ENCODE measurements at places on chromosomes 1 and 21.

DNA sequence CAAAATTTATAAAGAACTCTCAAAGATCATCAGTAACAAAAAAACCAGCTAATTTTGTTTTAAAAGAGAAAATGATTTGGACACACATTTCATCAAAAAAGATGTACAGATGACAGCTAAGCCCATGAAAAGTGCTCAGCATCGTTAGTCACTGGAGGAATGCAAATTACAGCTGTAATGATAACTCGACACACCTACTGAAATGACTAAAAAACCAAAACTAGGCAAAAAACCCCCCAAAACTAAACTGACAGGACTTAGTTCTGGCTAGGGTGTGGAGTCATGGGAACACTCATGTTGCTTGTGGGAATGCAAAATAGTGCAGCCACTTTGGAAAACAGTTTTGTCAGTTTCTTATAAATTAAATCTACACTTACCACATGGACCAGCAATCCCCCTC is 59.5 kb downstream of the CNIH3 start:
- DNase-seq, result no peak

GRCh38 chr1:27772036-27772931 is 735 bp upstream of the STX12 start:
- DNase-seq, result peak; percentile 55

- peak; percentile 8 for DNase-seq
These were observed 198.3 kb downstream of the SLC44A5 start for GRCh38 chr1:75412616-75413015.

- no peak for DNase-seq
These were observed 40.5 kb upstream of the FHAD1 start for GRCh38 chr1:15206418-15207030.

DNA sequence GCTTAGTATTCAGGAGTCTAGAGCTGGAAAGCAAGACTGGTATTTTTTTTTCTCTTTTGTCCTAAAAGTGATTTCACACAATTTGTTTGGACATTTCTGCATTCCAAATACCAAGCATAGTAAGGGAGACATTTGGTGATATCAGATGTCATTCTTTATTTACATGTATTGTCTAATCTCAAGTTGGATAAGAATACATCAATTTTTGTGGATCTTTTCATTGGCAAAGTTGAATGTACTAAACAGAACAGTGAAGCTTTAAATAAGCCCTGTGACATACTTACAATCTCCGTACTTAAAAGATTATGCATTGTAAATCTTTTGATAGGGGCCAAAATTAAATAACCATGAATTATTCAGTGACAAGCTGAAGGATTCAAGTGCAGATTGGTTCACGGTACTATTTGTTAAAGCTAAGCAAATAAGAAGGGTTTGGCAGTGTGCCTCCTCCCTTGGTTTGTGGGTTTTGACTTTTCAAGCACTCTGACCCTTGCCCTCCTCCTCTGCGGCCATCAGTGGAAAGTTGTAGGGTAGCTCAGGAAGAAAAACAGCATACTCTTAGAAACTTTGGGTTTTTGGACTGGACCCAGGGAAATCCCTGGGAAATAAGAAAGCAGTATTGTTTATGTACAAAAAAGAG is 663.7 kb downstream of the ADGRL2 start:
- peak; percentile 17 for DNase-seq

DNA sequence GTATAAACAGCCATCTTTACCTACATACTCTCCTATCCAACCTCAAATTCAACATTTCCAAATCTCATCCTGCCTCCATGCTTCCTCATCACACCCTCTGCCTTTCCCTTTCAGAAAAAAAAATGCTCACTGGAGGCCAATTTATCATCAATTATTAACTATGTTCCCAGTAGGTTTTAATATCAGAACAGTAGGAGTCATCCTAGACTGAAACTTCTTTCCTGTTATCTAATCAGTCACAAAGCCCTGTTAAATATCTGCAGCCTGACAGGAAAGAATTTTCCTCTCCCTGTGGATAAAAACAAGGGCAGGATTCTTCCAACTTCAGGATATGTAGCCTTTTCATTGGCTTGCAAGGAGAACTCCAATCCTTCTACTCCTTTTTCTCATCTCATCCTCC is 28.4 kb downstream of the EGLN1 start:
- no peak for DNase-seq

- DNase-seq, result peak; percentile 12
These were observed 3.8 kb upstream of the PARS2 start for GRCh38 chr1:54768093-54768492.

DNA sequence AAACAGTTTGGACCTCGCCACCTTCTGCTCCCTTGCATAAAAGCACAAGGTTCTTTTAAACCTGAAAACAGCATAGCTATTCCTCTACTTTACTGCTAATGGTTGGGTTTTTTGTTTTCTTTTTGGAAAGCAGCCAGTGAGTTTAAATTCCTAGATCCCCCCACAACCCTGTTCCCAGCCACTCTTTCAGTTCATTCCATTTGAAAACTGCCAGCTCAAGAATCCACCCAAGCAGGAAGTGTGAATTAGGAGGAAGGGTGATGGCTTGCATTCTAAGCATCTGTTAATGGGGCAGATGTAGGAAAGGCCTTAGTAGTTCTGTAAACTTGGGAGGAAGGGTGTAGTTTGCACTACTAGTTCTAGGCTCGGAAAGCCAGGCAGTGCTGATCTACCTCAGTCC is 172.9 kb upstream of the HOOK1 start:
- DNase-seq, result peak; percentile 9

DNA sequence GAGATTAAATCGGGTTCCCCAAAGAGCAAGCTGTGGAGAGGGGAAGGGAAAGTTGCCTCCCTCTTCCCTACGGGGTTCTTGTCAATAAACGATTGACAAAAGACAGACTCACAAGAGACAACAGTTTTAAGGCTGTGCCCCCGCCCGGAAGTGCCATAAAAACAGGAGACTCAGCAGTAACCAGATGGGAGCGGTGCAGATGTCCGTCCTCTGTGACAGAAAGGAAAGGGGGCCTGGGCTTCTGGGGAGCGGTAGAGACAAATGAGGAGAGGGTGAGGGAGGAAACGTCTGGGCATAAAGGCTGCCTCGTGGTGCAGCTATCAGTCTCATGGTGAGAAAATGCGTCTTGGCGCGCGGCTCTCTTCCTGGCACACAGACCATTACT is 5.9 kb downstream of the TP73 start:
- no peak for DNase-seq

- no peak for DNase-seq
These were observed 4.3 kb downstream of the OLIG2 start for GRCh38 chr21:33029975-33030461.

GRCh38 chr1:88740784-88741183 is 56.7 kb downstream of the PKN2 start:
- DNase-seq, result peak; percentile 18

DNA sequence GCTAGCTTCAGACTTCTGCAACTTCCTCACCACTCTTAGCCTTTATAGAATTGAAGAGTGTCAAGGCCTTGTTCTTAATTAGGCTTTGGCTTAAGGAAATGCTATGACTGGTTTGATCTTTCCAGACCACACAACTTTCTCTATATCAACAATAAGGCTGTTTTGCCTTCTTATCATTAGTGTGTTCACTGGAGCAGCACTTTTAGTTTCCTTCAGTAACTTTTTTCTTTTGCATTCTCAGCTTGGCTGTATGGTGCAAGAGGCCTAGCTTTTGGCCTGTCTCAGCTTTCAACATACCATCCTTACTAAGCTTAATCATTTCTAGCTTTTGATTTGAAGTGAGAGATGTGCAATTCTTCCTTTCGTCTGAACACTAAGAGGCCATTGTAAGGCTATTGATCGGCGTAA is 8.6 kb downstream of the PRKACB start:
- no peak for DNase-seq

DNA sequence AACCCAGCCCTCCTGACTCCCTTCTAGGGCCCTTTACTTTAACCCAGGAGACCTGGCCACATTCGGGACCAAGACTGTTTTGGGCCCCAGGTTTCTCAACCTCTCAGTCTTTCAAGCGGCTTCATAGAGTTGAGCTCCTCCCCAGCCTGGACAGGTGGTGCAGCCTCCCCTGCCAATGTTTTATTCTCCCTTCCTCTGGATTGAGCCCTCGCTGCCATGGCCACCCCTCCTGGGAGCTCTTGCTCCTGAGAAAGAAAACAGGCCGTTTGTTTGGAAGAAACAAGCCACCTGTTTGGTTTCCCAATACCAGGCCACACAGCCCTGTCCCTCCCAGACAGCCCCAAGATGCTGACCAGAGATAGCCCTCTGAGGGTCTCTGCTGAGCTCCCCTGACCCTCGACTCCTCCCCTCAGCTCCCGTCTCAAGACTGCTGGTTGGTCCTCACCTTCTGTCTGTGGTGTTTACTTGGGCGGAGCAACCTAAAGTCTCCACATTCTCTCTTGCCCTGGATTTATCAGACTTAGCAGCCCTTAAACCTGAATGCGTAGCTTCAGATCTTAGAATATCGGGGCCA is 3.3 kb downstream of the TMEM51 start:
- no peak for DNase-seq

DNA sequence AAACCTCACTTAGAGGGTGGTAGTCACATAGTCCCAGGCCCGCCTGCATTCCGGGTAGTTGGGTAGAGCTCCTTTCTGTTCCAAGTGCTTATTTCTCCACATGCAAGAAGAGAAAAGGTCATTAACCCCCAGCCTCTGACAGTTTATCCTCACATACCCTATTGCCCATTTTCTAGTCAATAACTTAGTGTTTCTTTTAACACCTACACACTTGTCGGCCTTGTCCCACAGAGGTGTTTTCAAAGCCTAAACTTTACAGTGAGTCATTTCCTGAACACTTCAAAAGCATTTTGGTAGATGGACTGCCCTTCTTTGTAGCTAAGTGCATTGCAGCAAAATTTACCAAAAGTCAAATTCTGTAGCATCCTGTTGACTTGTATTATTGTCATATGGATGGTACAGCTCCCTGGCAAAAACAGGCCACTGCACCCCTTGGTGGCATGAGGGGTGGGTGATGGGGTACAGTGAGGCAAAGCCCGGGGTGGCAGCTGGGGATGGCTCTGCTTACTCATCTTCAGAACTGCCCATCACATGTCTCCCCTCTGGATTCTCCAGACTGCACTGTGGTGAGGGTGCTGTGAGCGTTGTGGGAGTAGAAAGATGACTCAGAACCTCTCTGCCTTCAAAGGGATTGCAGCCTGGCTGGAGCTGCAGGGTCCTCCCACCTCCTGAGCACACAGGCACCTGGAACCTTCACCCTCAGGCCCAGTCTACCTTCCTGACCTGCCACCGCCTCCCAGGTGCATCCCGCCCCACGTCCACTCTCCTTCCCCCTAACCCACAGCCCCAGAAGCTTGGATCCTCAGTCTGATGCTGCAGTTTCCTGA is 45.8 kb upstream of the DMRTB1 start:
- DNase-seq, result peak; percentile 55

GRCh38 chr1:84998642-84999280 is 1.8 kb upstream of the MCOLN2 start:
- DNase-seq, result peak; percentile 25

DNA sequence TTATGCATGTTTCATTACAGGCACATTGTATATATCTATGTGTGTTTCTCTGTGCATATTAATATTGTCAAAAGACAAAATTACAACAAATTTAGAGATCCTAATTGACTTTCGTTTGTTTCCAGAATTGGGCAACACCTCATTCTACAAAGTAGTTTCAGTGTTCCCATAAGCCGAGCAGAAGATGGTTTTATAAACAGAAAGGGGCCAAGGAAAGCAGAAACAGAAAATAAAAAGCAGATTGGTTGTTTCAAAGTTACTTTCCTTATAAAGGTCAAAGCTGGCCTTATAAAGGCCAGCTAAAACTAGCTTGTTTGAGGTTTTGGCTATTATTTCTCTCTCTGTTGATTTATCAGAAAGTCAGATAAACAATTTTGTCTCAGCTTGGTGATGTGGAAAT is 116.2 kb upstream of the FGGY start:
- no peak for DNase-seq

DNA sequence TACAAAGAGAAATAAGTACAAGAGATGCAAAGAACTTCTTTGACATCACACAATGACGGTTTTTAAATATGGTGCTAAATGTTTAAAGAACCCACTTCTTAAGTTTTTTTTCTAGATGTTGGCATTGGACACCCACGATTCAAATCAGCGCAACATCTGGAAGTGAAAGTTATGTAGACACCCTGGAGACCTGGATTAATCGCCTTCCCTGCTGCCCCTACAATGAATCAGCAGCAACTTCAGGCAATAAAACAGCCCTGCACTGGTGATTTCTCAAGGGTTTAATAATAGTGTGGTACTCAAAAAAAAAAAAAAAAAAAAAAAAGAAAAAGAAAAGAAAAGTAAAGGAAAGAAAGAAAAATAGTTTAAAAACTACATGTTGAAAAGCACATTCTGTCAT is 248.3 kb downstream of the NUF2 start:
- DNase-seq, result no peak

DNA sequence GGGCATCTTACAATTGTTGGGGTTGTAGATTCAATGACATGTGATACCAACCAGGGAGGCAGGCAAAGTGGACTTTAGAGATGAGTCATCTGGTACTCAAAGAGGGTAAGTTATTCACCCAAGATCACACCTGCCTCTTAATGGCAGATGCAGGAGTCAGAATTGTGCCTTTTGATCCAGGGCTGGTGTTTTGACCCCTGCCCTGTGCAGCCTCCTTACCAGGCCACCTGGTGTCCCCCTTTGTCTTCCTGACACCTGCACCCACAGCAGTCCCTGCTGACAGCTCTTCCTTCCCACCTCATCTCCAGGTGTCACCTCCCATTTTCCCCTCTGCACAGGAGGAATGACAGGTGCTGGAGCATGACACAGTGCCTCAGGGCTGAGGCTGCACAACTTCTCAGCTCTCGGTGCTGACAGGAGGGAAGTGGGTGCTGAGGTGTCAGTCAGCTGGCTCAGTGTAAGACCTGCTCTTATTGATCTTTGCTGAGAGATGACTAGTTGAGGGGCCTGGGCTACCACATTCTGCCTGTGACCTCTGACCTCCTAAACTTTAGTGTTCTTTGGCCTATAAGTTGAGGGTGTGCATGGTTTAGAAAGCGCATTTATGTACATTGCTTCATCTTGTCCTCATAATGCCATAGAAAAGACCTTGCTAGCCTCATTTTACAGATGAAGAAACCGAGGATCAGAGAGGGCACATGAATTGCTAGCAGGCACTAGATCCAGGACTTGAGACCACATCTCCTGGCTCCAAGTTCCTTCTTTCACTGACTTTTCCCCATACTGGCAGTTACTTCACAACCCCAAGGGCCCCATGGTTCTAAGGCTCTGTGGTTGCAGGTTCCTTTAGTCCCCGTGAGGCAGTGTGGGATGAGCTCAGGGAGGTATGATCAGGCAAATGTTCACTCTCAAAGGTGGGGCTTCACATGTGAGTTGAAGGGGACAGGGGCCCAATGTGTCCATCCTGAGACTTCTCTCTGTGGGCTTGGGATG is 31.3 kb downstream of the CACNA1E start:
- DNase-seq, result no peak

Data from fibroblast of pulmonary artery (primary cell).